ENCODE measurements at places on chromosomes 7 and 10.

DNA sequence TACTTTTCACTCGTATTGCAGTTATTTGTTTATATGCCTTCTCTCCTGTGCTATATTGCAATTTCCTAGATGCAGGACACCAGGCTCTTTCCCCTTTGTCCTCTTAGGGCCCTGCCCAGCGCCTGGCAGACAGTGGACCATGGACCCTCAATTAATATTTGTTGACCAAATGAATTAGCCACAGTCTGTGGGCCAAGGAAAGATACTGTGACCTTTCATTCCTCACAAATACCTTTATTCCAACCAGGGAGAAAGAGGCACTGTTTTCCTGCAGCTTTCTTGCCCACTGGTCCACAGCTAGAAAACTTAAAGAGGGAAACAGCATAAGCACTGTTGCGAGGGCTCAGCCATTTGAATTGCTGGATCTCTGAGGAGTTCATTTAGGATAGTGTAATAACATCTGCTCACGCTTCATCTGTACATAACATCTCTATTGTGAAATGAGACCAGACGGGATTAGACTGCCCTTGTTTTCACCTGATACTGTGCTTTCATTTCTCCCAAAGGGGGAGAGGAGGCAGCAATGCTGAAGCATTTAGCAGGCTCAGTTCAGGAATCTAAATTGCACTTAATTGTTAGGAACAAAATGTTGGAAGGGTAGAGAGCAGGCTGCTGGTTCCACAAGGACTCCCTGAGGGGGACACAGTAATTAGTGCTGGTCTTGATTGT, 46.7 kb downstream of the TNS3 start:
- DNase-seq, result no peak
- no peak overlapping the region for H3K4me3 ChIP-seq
- H3K36me3 ChIP-seq, result no peaks in the 10 kb centered on the region
- no peak overlapping the region for H3K27ac ChIP-seq
- H3K27me3 ChIP-seq, result peaks cover 2% of the 10 kb centered on the region
- H3K4me1 ChIP-seq, result no peaks in the 10 kb centered on the region

- no peaks in the 10 kb centered on the region for H3K36me3 ChIP-seq
- H3K27me3 ChIP-seq, result peaks cover 21% of the 10 kb centered on the region
- H3K27ac ChIP-seq, result no peak overlapping the region
- H3K4me3 ChIP-seq, result no peak overlapping the region
- H3K4me1 ChIP-seq, result peaks cover 9% of the 10 kb centered on the region
- DNase-seq, result no peak
Observed at GRCh38 chr7:88302486-88302885, 4.2 kb downstream of the STEAP4 start.

DNA sequence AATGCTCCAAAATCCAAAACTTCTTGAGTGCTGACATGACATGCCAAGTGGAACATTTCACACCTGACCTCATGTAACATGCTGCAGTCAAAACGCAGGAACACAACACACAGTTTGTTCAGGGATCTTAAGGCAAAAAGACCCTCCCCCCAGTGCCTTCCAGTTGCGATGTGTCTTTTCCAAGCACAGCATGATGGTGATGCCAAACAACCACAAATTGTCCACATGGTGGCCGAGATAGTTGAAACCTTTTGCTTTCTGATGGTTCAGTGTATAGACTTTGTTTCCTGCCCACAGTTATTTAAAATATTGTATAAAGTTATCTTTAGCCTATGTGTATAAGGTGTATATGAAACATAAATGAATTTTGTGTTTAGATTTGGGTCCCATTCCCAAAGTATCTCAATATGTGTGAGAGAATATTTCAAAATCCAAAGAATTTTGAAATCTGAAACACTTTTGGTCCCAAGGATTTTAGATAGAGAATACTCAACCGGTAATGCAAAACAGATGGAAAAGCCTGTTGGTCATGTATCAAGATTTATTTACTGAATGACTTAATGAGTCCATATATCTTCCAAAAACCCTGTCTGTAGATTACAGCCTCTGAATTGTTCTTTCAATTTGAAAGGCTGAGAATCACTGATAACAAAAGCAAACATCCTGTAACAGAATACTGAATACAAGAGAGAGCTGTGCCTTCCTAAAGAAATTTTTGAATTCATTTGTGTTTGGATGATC, 93.4 kb upstream of the OIT3 start:
- no peaks in the 10 kb centered on the region for H3K36me3 ChIP-seq
- H3K27ac ChIP-seq, result no peak overlapping the region
- no peaks in the 10 kb centered on the region for H3K27me3 ChIP-seq
- H3K4me1 ChIP-seq, result peaks cover 10% of the 10 kb centered on the region
- H3K4me3 ChIP-seq, result no peak overlapping the region
- DNase-seq, result no peak

GRCh38 chr10:1449572-1450205, 287.6 kb downstream of the ADARB2 start:
- no peaks in the 10 kb centered on the region for H3K27me3 ChIP-seq
- no peak overlapping the region for H3K27ac ChIP-seq
- peaks cover 6% of the 10 kb centered on the region for H3K4me1 ChIP-seq
- no peaks in the 10 kb centered on the region for H3K36me3 ChIP-seq

GRCh38 chr7:99083733-99084132, 60.2 kb downstream of the SMURF1 start:
- H3K4me1 ChIP-seq, result peaks cover 8% of the 10 kb centered on the region

- DNase-seq, result no peak
- H3K4me3 ChIP-seq, result no peak overlapping the region
- H3K27me3 ChIP-seq, result no peaks in the 10 kb centered on the region
- H3K4me1 ChIP-seq, result no peaks in the 10 kb centered on the region
- no peak overlapping the region for H3K27ac ChIP-seq
Observed at GRCh38 chr7:78441737-78442136, 643.2 kb downstream of the PHTF2 start.

- no peaks in the 10 kb centered on the region for H3K36me3 ChIP-seq
- no peaks in the 10 kb centered on the region for H3K27me3 ChIP-seq
- H3K27ac ChIP-seq, result no peak overlapping the region
Observed at GRCh38 chr10:107589081-107589480, 424.6 kb upstream of the SORCS1 start.

- no peak overlapping the region for H3K4me3 ChIP-seq
- no peak overlapping the region for H3K27ac ChIP-seq
- H3K36me3 ChIP-seq, result no peaks in the 10 kb centered on the region
Observed at GRCh38 chr10:105793071-105793470, 1152.0 kb downstream of the SORCS3 start.

- no peaks in the 10 kb centered on the region for H3K4me1 ChIP-seq
- H3K27ac ChIP-seq, result no peak overlapping the region
- no peak for DNase-seq
- H3K27me3 ChIP-seq, result no peaks in the 10 kb centered on the region
Observed at GRCh38 chr10:129768437-129769355, 195.4 kb downstream of the EBF3 start.

- H3K4me1 ChIP-seq, result peaks cover 44% of the 10 kb centered on the region
- H3K4me3 ChIP-seq, result peak within 1 kb of the TSS; percentile 34
- H3K27ac ChIP-seq, result peak within 1 kb of the TSS; percentile 68
Observed at GRCh38 chr7:97024209-97025129, at the start of gene DLX5. DLX5 (minus strand) TSS chr7:97024831; CDS start chr7:97024623, 208 bp downstream.

- peaks cover 5% of the 10 kb centered on the region for H3K27me3 ChIP-seq
- peaks cover 72% of the 10 kb centered on the region for H3K4me1 ChIP-seq
- DNase-seq, result peak; percentile 45
- H3K4me3 ChIP-seq, result peak overlapping the region; percentile 73
- H3K27ac ChIP-seq, result peak overlapping the region; percentile 89
Observed at GRCh38 chr7:155997431-155998327, 185.4 kb upstream of the SHH start.

DNA sequence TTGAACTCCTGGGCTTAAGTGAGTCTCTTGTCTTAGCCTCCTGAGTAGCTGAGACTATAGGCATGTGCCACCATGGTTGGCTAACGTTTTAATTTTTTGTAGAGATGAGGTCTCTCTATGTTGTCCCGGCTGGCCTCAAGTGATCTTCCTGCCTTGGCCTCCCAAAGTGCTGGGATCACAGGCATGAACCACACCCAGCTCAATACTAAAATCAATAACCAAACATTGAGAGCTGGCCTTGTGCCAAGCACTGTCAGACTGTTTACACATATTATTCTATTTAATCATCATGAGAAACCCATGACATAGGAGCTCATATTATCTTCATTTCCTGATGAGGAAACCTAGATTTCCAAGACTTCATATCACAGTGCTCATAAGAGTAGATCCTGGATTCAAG, 251.2 kb downstream of the BAMBI start:
- no peaks in the 10 kb centered on the region for H3K4me1 ChIP-seq
- H3K4me3 ChIP-seq, result no peak overlapping the region
- H3K36me3 ChIP-seq, result no peaks in the 10 kb centered on the region
- H3K27me3 ChIP-seq, result peaks cover 6% of the 10 kb centered on the region
- H3K27ac ChIP-seq, result no peak overlapping the region

GRCh38 chr7:138666385-138666784, 34.8 kb downstream of the SVOPL start:
- peaks cover 4% of the 10 kb centered on the region for H3K36me3 ChIP-seq
- H3K4me1 ChIP-seq, result peaks cover 35% of the 10 kb centered on the region
- no peak overlapping the region for H3K27ac ChIP-seq
- no peak for DNase-seq
- no peak overlapping the region for H3K4me3 ChIP-seq

DNA sequence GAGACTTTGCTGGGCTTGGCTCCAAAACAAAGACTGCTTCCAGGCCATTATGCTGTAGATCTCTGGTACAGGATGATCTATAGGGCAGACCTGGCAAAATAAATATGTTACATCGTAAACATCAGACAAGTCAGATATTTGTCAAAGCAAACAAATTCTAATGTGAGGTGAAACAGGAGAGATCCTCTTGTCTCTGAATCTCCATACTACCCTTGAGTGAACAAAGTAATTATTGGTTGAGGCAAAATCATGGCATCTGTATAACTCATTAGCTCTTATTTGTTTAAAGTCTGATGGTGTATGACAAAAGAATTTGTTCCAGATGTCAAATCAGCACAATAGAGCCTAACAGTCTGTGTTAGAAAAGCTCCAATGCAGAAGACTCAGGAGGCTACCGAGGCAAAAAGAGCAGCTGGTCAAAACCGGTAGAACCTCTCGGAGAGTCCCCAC, 1291.5 kb downstream of the TYW1 start:
- no peak for DNase-seq
- H3K4me3 ChIP-seq, result no peak overlapping the region
- no peaks in the 10 kb centered on the region for H3K36me3 ChIP-seq

- H3K4me1 ChIP-seq, result no peaks in the 10 kb centered on the region
- H3K36me3 ChIP-seq, result no peaks in the 10 kb centered on the region
- no peaks in the 10 kb centered on the region for H3K27me3 ChIP-seq
- no peak for DNase-seq
Observed at GRCh38 chr10:51433949-51434475, 265.4 kb downstream of the CSTF2T start.

DNA sequence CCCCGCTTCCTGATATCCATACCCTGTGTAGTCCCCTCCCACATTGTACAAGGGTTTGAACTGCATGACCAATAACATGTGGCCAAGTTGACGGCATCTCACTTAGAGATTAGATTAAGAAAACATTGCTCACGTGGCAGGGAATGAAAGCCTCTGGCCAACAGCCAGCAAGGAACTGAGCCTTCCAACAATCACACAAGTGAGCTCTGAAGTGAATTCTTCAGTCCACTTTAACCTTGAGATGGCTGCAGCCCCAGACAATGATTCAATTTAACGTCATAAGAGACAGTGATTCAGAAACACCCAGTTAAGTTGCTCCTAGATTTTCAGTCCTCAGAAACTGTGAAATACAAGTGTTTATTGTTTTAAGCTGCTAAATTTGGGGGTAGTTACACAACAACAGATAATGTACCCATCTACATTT, 165.9 kb upstream of the PLXNA4 start:
- H3K36me3 ChIP-seq, result no peaks in the 10 kb centered on the region
- no peak for DNase-seq
- H3K4me3 ChIP-seq, result no peak overlapping the region
- no peaks in the 10 kb centered on the region for H3K4me1 ChIP-seq
- no peak overlapping the region for H3K27ac ChIP-seq

GRCh38 chr7:116953906-116954838, 871 bp downstream of the ST7 start:
- peak; percentile 27 for DNase-seq
- peak overlapping the region; percentile 88 for H3K4me3 ChIP-seq
- peak overlapping the region; percentile 90 for H3K27ac ChIP-seq
- H3K27me3 ChIP-seq, result no peaks in the 10 kb centered on the region
- H3K36me3 ChIP-seq, result peaks cover 4% of the 10 kb centered on the region

- no peak overlapping the region for H3K4me3 ChIP-seq
- peak; percentile 7 for DNase-seq
- H3K27ac ChIP-seq, result no peak overlapping the region
Observed at GRCh38 chr10:3747248-3747960, 37.6 kb downstream of the KLF6 start.
